ENCODE measurements at places on chromosomes 1 and 21.

DNA sequence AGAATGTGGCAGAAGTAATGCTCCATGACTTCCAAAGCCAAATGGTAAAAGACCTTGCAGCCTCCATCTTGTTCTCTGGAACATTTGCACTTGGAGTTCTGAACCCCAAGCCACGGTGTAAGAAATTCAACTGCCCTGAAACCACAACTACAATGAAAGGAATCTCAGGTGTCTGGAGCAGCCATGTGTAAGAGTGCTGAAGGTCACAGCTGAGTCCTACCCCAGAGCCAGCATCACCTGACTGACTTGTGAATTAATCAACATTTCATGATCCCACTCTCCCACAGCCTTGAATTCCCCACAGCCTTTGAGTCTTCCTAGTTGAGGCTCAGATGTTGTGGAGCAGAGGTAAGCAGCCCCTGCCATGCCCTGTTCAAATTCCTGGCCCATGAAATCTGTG is 192.8 kb upstream of the CAMK1G start:
- DNase-seq: no peak

GRCh38 chr1:187763465-187763864 is 934.7 kb downstream of the PLA2G4A start:
- no peak for DNase-seq

- DNase-seq: no peak
Observed at GRCh38 chr1:212774584-212774983, 17.0 kb downstream of the NSL1 start.

- no peak for DNase-seq
Observed at GRCh38 chr1:3651930-3652547, at the start of gene TP73. TP73 (plus strand) TSS chr1:3652516; CDS start chr1:3682366, 29,850 bp downstream.

- no peak for DNase-seq
Observed at GRCh38 chr1:248783367-248783766, 27.8 kb upstream of the LYPD8 start.

DNA sequence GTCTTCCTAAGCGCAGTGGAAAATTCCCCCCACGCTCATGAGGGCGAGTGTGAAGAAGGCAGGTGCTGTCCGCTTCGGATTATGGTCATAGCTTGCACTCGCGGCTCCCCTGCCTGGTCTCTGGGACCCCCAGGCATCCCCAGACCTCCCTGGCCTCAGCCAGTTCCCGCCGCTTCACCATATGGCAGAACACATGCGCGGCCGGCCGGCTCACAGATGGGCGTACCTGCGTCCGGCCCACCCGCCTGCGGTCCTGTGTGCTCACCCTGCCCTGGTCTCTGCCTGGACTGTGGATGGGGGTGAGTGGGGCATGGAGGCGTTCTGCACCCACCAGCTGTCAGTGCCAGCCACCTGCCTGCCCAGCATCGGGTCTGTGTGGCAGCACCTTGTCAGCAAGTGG is 34.1 kb downstream of the PRKCZ start:
- no peak for DNase-seq

- no peak for DNase-seq
Observed at GRCh38 chr1:37105911-37106310, 71.6 kb upstream of the GRIK3 start.

DNA sequence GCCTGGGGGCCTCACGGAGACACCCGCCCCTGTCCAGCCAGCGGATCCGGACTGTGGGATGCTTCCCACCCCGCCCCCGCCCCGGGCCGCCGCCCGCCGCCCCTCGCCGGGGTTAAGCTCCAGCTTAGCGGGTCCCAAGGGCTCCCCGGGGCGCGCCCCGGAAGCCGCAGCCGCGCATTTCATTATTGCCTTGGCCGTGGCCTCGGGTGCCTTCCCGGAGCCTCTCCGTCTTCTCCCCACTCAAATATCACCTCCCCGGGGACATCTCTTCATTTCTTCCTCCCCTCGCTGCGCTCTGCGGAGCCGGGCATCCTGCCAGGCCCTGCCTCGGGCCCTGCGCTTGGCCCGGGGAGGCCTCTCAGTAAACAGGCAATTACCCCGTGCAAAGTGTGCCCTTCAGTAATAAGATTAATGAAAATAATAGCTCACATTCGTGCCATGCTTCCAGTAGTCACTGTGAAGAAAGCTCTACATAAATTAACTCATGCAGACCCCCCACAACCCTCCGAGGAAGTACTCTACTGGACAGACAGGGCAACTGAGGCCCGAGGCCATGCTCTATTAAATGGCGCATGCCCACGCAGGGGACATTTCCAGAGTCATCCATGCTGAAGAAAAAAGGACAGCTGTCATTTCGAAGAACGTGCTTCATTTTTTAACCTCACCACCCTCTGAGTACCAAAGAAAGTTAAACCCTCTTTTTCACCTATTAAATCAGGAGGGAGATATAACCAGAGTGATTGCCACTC is 49.9 kb upstream of the LAPTM5 start:
- no peak for DNase-seq

- DNase-seq: no peak
Observed at GRCh38 chr1:95278173-95279006, 44.4 kb downstream of the RWDD3 start.

DNA sequence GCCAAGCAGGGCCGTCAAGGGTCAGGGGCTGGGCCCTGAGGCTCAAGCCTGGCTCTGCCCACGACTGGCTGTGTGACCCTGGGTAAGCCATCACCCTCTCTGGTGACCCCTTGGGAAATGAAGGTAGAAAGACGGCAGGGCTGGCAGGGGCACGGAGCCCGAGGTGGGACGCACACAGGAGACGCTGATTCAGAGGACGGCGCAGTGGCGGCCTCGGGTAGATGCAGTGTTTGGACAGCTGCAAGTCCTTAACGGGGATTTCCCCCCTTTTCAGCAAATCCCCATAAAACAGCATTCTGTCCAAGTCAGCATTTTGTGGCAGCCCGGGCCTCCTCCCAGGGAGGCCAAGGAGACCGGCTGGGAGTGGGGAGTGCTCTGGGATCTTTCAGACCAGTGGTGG is 16.7 kb downstream of the COL8A2 start:
- no peak for DNase-seq

DNA sequence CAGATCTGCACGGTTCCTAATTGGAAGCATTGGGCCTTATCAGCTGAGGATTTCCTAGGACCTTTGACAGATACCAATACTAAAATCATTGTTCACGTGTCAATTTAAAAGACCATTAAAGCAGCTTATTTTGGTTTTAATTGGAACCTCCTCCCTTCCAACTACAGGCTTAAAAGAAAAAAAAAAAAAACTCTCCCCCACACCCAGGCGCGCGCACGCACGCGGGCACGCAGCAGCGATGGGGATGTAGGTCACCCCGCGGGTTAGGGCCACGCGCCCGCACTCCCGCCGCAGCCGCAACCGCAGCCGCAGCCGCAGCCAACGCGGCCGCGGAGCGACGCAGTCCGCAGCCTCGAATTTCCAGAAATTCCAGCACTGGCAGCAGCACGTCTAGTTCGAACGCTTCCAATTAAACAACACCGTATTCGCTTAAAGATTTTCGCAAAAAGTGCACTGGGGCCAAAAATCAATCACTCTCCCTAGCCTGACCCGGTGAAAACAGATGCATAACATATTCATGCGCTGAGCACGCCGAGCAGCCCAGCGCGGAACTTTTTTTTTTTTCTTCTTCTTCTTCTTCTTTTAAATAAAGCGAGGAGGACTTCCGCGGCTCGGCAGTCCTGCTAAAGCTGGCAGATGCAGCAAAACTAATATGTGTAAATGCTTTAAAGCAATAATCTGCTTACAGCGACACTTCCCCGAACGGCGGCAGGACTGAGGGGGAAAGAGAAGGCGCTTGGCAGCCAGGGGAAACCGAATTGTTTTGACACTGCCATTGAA is 13.3 kb upstream of the BARHL2 start:
- peak; percentile 58 for DNase-seq

GRCh38 chr1:236222632-236223031 is 59.1 kb downstream of the ERO1B start:
- no peak for DNase-seq

DNA sequence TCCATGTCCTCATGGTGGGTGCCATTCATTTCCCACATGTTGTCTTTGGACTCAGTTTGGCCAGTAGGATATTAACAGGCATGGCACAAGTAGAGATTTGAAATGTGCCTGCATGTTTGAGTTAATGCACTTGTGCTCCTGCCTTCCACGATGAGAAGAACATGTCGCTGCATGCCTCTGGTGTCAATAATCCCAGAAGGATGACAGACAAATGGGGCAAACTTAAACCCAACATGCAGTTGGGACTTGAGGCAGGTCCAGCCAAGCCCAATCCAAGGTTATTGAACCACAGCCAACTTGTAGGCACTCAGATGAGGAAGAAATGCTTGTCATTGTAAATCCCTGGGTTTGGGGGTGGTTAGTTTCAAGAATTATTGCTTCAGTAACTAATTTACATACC is 174.6 kb downstream of the TRIM33 start:
- DNase-seq: peak; percentile 4

GRCh38 chr1:184152434-184152898 is 100.9 kb downstream of the TSEN15 start:
- DNase-seq: no peak

DNA sequence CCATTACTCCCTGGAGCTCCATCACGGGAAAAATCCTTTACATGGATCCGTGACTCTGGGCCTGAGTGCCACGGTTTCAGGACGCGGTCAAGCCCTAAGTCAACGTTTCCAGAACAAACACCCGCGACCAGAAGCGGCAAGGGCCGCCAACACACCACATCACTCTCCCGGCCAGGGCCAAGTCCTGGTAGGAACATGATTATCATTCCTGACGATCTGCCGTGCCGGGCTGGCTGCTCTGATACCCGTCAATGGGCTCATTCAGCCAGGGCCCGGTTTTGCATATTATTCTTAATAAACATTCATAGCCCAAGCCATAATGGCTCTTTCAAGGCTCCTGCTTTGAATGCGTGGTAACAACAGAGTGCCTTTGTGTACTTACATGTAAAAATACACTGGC is 44.6 kb upstream of the SIM2 start:
- no peak for DNase-seq

DNA sequence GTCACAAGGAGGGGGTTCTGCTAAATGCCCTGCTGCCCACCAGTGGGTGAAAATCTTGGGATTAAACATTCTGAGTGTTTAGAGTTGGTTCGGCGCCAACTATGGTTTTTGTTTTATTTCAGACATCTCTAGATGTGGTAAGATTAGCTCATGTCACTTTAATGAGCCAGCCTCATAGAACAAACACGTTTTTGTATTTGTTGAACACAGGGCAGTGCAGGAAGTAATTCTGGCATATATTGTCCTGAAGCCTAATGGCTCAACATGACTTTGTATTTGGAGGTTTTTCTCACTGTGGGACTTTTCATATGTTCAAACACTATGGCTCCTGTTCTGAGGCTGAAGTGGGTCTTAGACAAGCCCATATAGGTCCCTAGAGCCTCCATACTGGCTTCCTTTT is 107.8 kb downstream of the NGF start:
- no peak for DNase-seq

- no peak for DNase-seq
Observed at GRCh38 chr1:1602304-1602967, 2.5 kb upstream of the FNDC10 start.

GRCh38 chr1:54643736-54644135 is 2.1 kb downstream of the MROH7 start:
- no peak for DNase-seq

GRCh38 chr1:233082778-233083550 is 132.6 kb downstream of the NTPCR start:
- no peak for DNase-seq

DNA sequence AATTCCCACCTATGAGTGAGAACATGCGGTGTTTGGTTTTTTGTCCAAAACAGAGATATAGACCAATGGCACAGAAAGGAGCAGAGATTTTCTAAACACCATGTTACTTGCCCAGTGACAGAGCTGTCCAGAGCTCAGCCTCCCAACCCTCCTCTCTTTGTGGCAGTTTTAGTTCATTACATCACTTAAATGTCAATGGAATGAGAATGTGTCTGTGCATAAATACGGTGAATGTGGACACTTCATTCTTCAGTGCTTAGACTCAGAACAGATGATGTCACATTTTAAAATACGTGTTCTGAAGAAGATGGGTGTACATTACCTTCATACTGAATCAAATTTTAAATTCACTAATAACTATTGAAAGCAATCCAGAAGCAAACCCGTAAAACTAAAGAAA is 374.9 kb downstream of the DSCAM start:
- DNase-seq: no peak

DNA sequence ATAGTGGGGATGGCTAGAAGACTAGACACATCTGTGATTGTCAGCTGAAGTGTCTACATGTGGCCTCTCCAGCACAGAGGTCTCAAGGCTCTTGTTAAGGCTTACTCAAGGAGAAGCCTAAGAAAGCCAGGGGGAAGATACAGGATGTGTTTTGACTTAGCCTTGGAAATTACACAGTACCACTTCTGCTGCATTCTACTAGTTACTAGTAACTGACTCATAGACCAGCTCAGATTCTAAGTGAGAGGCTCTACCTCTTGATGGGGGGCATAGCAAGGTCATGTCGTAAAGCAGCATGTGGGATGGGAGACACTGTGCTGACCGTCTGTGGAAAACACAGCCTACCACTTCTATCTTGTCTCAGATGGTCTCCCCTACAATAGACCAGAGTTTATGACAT is 99.5 kb downstream of the UBE2U start:
- no peak for DNase-seq

DNA sequence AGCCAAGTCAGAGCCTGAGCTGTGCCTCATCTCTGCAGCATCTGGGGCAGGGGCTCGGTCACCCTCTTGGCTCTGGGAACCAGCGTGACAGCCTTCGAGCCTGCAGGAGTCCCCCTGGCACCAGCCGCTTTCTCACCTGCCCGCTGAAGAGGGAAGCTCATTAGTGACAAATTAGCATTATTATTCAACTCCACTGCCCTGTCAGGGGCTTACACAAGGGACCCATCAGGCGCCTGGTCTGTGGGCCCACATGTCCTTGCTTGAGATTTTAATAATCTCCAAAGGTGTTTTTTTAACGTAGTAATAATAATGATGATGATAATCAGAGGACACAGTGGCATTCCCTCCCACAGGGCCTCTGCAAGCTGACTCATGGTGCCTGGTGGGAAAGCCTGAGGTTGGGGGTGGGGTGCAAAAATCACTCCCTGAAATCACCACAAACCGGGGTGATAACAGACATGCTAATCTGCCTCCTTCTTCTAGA is 98.1 kb upstream of the IGSF21 start:
- peak; percentile 55 for DNase-seq

GRCh38 chr1:56374026-56374974 is 205.1 kb downstream of the PLPP3 start:
- DNase-seq: no peak

DNA sequence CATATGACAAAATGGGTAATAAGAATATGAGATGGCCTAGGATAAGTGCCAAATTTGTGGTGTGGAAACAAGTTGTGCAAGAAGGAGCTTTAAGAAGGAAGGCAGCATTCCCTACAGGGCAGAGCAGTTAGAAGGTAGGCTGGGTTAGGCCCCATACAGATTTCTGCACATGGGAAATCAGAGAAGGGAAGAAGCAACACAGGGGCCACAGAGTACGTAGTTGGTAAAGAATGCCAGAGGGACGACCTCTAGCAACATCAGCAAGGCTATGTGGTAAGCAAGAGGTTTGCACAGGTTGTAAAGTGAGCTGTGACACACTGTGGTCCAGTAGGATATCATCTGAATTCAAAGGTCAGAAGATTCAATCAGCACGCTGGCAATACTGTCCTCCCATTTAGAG is 765.6 kb upstream of the B3GALT2 start:
- no peak for DNase-seq

- DNase-seq: no peak
Observed at GRCh38 chr1:209109001-209109785, 474.3 kb upstream of the CAMK1G start.

- DNase-seq: no peak
Observed at GRCh38 chr21:36846631-36847030, 119.8 kb downstream of the HLCS start.

- no peak for DNase-seq
Observed at GRCh38 chr1:5976726-5977493, 15.3 kb downstream of the NPHP4 start.

GRCh38 chr1:47230692-47231300 is 1.2 kb downstream of the TAL1 start:
- DNase-seq: peak; percentile 80
